ENCODE measurements at places on chromosomes 1 and 21.
A peak's percentile ranks its signal among the peaks of the same experiment; 100 is the strongest.

GRCh38 chr1:59900640-59901039, 25.9 kb downstream of the CYP2J2 start:
- DNase-seq: no peak

GRCh38 chr1:57637155-57637554, 213.3 kb upstream of the DAB1 start:
- DNase-seq: no peak

- peak; percentile 12 for DNase-seq
Measured at GRCh38 chr1:31181515-31182343, 58.0 kb downstream of the NKAIN1 start.

- no peak for DNase-seq
Measured at GRCh38 chr1:93839307-93839706, 39.7 kb downstream of the DNTTIP2 start.

DNA sequence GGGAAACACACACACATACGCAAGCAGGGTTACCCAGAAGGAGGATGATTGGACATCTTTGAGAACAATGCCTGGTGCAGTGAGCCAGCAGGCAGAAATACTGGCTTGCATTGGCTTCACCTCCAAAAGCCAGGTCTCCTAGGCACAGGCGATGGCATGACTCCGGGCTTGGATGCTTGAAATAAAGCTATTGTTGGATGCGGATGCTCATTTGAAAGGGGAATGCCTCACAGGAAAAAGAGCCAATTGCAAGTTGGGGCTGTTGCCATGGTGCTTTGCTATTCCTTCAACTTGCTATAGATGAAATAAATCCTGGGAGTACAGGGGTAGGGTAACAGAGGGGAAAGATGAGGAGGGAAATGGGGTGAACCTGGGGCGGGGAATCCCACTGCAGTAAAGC, 180.7 kb upstream of the SGIP1 start:
- no peak for DNase-seq

DNA sequence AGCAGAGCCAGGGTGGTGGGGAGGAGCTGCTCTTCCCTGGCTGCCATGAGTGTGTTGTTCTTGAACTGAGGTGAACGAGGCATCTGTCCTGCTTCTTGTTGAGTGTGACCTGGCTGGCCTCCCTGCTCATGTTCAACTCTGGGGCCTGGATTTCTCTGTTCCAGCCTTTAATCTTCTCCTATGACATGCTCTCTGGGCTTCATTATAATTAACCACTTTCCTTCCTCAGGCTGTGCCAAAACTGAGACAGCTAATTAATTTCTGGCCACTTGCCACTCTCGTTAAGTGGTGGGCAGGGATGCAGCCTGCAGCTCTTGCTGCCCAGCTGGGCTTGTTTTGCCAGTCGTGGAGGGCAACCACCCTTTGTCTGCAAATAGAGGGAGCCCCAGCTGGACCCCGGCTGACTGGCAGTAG, 23.3 kb downstream of the OPRD1 start:
- no peak for DNase-seq

DNA sequence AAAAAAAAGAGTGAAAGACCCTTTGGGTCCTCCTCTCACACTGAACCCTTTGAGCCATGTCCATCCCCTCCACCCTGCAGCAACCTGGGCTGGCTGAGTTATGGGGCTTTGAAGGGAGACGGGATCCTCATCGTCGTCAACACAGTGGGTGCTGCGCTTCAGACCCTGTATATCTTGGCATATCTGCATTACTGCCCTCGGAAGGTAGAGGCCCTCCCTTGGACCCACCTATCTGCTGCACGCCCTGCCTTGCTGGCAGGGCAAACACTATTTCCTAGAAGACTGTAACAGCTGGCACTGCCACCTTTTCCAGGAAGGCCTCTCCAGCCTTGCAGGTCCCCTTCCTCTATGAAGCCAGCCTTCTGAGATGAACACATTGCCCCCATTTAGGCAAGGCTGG, 1.1 kb downstream of the SLC50A1 start:
- no peak for DNase-seq

- no peak for DNase-seq
Measured at GRCh38 chr1:18865176-18865575, 5.7 kb upstream of the TAS1R2 start.

DNA sequence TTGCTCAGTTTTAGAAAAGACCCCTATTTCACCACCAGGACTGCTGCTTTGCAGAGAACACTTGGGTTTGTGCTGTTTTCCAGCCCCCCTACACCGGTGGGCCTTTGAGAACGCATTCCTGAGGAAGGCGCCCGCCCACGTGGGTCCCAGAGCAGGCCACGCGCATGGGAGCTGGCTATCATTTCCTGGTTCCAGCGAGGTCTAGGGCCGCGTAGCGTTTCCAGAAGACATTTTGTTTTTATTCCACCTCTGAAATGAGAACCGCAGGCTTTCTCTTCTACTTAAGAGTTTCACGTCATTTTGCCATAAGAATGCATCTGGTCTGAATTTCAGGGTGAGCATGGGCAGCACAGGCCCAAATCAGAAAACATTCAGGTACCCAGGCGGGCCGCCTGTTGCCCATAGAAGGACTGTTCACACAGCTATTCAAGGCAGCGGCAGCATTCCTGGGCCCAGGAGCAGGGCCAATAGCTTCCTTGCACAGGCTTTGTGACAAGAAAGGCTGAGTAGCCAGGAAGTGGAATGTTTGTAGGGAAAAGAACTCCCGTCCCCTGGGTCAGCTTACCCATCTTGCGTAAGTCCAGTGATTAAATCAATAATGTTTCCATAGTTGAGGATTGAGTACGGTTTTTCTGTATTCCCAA, 1.4 kb upstream of the KLHL21 start:
- no peak for DNase-seq

DNA sequence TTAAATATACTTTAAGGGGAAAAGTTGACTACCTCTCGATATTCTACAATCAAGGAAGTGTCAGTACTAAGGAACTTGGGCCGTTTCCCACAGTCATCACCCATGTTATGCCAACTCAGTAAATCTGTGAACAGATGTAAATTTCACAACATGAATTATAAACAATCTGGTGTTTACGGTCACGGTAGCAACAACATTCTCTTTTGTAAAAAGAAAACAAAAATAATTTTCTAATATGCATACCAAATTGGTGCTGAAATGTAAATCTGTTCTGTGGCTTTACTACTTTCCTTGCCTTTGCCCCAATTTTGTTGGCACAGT, 1.2 kb downstream of the SH3GLB1 start:
- no peak for DNase-seq

DNA sequence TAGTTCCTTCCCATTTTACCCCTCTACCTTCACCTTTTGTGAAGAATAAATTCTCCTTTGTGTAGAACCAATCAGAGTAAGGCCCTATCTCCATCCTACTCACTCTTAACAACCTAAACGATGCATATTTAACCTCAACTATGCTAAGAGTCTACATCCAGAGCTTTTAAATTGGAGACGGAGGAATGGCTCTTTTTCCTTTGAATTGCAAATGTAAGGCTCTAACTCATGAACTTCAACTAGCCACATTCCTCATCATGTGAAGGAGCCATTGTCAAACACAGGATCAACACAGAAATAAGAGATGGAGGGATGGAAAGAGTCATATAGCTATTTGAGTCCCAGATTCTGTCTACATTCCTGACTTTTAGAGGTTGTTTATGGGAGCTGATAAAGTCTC, 18.2 kb downstream of the DEPDC1 start:
- DNase-seq: no peak

DNA sequence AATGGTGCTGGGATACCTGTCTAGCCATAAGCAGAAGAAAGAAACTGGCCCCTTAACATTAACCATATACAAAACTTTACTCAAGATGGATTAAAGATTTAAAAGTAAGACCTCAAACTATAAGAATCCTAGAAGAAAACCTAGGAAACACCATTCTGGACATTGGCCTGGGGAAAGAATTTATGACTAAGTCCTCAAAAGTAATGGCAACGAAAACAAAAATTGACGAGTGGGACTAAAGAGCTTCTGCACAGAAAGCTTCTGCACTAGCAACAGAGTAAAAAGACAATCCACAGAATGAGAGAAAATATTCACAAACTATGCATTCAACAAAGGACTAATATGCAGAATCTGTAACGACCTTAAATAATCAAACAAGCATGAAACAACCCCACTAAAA, 66.7 kb downstream of the NME7 start:
- no peak for DNase-seq

- no peak for DNase-seq
Measured at GRCh38 chr1:186996816-186997215, 168.1 kb downstream of the PLA2G4A start.

DNA sequence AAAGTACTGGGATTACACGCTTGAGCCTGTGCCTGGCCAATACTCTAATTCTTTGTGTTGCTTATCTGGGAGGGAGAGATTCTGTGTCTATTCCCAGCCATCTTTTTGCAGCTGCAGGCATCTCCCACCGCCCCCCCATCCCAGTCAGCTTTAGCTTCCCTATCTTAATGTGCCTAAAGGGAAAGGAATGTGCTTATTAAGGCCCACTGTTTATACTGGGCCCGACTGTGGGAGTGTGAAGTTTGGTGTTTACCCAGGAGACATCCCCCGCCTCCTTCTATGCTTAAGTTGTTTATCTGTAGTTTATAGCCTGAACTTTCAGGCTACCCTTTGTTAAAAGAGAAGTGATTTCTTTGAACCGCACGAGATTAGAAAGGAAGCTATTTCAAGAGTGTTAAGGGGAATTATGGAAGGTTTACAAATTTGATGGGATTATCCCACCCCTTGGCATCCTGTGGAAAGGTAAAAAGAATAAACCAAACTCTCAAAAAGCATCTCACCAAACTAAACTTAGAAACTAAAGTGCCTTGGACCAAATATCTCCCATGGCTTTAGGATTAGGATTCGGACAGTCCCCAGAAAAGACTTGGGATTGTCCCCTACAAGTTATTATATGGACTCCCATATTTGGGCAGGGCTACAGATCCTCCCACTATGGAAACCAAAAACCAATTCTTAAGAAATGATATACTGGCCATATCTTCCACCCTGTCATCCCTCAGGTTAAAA, 25.5 kb upstream of the ZNF496 start:
- no peak for DNase-seq

- DNase-seq: no peak
Measured at GRCh38 chr21:46674430-46675007, 39.0 kb downstream of the PRMT2 start.

- DNase-seq: no peak
Measured at GRCh38 chr1:154835531-154836324, 34.4 kb downstream of the KCNN3 start.

DNA sequence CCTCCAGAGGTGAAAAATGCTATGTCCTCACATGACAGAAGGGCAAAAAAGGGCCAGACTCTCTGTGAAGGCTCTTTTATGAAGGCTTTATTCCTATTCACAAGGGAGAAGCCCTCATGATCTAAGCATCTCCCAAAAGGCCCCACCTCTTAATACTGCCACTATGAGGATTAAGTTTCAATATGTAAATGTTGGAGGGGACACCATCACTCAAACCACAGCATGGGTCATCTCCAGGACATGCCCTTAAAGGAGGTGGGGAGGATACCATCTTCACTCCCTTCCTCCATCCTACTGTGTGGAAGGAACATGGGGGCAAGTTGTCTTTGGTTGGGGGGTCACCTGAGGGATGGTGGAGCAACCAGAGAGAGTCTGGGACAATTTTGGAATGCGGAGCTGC, 170.1 kb downstream of the TRIM33 start:
- no peak for DNase-seq

DNA sequence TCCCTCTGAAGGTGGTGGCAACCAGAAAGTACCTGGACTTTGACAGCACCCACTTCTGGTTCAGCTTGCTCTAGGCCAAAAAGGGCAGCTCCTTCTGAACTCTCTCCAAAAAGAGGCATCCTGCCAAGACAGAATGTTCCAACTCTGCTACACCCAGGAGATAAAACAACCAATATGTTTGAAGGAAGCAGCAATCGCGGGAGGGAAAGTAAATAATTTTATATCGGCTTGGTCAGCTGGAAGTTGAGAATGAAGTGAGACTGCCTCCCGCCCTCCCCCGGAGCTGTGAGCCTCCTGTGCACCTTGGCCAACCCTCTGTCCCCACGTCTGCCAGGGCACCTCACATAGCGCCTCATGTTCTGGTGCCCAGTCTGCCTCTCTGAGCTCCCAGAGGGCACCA, 130.3 kb upstream of the ATP1A1 start:
- DNase-seq: no peak

DNA sequence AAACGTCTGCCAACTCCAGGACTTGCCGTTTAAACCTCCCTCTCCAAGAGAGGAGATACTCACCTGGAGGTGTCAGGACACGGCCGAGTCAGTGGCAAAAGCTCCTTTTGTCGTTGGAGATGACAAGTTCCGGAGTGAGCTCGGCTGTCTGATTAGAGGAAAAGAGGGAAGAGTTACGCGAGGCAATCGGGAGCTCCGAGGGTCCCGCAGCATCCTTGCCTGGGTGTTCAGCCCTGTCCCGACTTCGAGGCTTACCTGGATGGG, 497 bp downstream of the ID3 start:
- no peak for DNase-seq

- no peak for DNase-seq
Measured at GRCh38 chr1:151846062-151846568, 6.5 kb upstream of the C2CD4D start.

GRCh38 chr1:67733681-67734322, 48.8 kb downstream of the GADD45A start:
- no peak for DNase-seq

GRCh38 chr1:8822373-8823294, 5.2 kb upstream of the RERE start:
- no peak for DNase-seq

GRCh38 chr1:198641966-198642668, 3.3 kb downstream of the PTPRC start:
- DNase-seq: no peak

DNA sequence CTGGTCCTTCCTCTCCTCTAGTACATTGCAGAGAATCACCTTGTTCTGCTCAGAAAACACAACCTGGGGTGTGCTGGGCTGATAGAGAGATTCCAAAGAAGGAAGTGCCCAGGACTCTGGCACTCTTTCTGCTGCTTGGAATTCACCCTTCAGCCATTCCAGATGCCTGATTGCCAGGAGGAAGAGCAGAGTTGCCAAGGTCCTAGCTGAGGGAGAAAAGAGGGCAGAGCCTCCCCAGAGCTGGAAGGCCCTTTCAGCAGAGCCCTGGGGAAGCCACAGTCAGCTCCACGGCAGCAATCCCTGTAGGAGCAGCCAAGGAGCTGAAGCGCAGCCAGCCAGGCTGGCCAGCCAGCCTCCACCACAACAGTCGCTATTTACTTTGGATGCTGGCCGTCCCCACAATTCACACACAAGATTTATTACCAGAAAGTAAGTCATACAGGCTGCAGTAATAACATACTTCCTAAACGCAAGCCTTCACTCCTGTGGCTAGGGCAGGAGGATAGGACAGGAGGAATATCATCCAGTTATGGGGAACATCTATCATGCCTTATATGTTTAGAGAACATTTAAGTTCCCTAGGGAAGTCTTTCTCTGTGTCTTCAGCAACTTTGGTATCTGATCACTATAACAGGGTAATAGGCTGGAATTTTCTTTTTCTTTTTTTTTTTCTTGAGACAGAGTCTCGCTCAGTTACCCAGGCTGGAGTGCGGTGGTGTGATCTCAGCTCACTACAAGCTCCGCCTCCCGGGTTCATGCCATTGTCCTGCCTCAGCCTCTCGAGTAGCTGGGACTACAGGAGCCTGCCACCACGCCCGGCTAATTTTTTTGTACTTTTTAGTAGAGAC, 36.6 kb upstream of the SLC44A3 start:
- DNase-seq: no peak

- no peak for DNase-seq
Measured at GRCh38 chr1:17885663-17886320, 130.7 kb downstream of the ACTL8 start.

Data from CD4-positive, alpha-beta memory T cell (primary cell).